ENCODE measurements at places on chromosomes 2 and 18.

DNA sequence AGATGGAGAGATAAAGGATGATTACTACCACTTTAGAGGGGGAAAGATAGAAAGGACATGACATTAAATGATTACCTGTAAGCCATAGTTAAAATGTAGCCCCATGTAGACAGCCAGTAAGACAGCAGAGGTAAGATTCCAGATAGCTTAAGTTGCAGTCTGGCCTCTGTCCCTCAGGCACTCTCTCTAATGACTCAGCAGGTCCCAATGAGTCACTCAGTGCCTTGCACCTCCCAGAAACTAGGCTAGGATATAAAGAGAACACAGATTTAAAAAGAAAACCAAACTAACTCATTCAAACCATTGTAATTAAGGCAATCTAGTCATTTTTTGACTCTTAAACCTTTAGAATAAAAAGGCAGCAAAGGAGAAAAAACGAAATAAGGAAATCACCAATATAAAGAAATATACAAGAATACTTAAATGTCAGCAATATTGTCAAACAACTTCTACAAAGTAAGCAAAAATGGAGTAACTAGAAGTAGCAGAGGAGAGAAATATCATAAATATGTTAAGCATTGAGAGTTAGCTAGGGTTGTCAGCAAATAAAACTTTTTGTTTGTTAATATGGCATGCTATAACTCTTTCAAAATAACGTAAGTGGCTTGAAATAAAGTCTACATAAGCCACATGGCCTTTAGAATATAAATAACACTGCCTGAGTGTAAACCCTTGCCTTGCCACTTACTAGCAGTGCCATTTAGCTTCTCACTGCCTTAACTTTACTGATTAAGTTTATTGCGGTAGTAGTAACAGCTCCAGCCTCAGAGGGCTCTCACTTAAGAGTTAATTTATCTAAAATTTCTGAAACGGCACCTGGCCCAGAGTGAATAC, 48.5 kb downstream of the SOCS6 start:
- DNase-seq, result peak; percentile 68

- peak; percentile 50 for DNase-seq
Observed at GRCh38 chr2:127771756-127772155, 39.2 kb downstream of the WDR33 start.

GRCh38 chr2:226526716-226527115, 272.9 kb downstream of the IRS1 start:
- DNase-seq, result no peak

GRCh38 chr2:15819562-15820256, 120.6 kb upstream of the MYCN start:
- DNase-seq, result no peak

DNA sequence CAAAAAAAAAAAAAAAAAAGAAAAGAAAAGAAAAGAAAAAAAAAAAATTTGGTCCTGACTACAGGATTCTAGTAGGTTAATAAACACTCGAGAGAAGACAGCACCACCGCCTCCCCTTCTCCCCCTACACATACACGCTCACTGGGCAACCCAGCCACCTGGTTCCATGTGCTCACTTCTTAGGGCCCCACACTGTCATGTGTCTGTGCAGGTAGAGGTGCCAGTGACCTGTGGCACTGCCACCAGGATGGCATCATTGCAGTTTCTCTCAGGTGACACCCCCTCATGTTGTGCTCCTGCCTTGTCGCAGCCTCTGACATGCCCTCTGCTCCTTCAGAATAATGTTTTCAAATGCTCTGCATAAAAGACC, 39.7 kb upstream of the LYPD6B start:
- no peak for DNase-seq

DNA sequence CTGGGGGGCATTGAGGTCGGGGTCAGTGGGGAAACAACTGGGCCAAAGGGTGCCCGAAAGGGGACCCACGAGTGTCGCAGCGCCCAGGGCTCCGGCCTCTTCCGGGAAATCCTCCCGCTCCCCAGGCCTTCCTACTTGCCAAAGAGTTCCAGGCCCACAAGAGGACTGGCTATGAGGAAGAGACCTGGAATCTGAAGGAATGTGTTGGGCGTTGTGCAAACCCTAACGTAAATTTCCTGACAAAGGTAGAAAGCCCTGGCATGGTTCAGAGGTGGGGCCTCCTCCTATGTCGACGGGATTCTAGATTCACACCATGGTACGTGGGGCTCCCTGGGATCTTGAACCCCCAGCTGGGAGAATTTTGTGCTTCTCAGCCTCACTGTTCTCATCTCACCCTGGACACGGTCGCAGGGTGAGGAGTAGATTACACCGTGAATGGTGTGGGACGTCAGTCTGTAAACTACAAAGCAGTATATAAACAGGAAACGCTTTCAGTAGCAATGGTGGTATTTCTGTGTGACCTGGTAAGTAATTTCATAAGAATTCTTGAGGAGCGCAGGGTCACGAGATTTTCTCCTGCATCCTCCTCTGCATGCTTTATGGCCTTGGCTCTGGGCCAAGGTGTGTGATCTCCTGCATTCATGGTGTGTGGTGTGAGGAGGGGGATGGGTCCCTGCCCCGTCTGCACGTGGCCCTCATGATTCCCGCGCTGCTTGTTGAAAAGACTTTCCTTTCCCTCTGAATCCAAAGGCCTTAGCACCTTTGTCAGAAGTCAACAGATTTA, 868 bp downstream of the HSBP1L1 start:
- peak; percentile 32 for DNase-seq

DNA sequence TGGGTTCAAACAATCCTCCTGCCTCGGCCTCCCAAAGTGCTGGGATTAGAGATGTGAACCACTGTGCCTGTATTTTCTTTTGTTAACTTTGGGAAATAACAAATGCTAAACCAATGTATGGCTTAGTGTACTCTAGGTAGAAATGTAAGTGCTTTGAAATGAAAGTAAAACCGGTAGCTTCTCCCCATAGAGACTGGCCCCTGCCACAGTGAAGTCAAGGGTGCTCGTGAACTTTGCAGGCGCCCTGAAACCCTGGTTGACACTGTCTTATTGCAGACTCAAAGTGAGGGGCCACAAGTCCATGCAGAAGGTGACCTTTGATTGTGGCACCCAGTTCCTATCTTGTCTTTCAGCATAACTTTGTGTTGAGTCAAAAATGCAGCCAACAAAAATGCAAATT, 24.2 kb upstream of the MTCL1 start:
- no peak for DNase-seq

GRCh38 chr2:8622199-8622911, 59.5 kb upstream of the ID2 start:
- no peak for DNase-seq

DNA sequence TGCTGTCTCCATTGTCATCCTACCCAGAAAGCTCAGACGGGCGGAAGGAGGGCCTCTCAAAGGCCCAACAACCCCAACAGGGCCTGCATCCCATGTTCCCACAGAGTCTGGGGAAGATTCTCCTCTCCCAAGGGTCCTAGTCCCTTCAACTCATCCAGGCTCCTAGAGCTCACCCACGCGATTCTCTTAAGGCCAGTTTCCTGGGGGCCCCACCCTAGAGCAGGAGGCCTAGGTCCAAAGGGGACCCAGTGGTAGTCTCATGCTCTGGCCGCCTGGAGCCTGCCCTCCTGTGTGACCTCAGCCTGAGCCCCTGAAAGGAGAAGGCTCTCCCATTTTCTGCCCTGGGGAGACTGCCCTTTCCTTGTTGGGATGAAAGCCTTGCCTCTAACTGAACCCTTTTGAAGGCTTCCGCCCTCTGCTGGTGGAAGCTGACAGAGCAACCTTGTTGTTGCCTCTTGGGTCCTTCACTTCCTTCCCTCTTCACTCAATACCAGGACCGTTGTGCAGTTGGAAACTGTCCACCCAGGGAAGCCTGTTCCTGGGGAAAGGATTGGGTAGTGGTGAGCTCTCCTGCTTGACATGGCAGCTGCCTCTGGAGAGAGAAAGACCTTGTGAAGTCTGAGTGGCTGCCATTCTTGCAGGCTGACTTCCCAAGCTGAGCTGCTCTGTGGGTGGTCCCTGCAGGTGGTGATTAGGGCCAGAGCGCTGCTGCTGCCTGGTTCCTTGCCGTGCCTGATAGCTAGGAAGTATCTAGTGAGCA, 86.0 kb upstream of the ALPP start:
- peak; percentile 28 for DNase-seq

GRCh38 chr2:153218851-153219250, 259.7 kb downstream of the RPRM start:
- no peak for DNase-seq

DNA sequence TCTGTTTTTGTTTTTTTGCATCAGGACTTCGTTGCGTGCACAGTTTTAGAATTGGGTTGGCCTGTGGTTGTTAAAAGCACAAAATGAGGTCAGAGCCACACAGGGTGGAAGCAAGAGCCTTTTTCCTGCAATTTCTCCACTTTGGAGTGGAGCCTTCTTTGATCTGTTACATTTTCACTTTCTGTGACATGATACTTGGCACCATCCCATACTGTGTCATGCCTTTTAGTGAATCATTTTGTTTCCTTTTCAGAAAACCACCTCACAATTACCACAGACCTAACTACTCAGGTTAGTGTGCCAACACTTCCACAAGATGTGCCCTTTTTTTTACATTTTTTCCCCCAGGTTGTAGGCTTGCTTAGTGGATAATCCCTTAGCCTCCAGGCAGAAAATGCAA, 32.5 kb downstream of the MERTK start:
- peak; percentile 88 for DNase-seq

DNA sequence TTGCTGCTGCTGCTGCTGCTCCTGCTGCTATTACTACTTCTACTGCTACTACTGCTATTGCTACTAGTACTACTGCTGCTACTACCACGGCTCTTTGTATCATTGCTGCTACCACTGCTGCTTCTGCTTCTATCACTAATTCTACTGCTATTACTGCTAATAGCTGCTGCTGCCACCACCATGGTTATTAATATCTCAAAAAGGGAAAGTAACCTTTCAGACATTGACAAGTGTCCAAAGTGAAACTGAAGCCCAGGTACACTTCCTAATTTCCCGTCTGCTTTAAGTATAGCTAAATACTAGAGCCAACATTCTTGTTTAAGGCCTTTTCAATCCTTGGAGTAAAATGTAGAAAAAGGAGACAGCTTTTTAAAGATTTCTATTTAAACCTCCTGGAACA, 45.4 kb upstream of the EHBP1 start:
- DNase-seq, result no peak

- DNase-seq, result no peak
Observed at GRCh38 chr18:5998166-5998881, 103.0 kb upstream of the TMEM200C start.

GRCh38 chr2:176102309-176102866, 2.8 kb downstream of the HOXD12 start:
- no peak for DNase-seq

DNA sequence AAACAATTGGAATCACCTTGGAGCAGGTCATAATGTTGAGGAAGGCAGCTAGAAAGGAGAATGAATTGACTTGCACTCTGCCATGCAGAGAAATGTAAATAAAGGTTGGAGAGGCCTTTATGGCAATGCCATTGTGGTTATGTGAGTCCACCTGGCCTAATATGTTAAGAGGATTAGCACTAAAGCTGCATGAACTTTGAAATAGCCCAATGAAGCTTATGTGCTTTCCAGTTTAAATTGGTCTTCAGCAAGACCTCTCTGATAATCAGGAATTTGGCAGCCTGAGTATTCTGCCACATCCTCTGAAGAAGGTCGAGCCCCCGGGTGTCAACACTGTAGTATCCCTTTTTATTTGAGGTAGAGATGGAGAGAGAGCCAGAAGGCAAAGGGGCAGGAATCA, 464.9 kb downstream of the CDH2 start:
- no peak for DNase-seq

GRCh38 chr2:236511266-236511665, 58.4 kb upstream of the ACKR3 start:
- no peak for DNase-seq

DNA sequence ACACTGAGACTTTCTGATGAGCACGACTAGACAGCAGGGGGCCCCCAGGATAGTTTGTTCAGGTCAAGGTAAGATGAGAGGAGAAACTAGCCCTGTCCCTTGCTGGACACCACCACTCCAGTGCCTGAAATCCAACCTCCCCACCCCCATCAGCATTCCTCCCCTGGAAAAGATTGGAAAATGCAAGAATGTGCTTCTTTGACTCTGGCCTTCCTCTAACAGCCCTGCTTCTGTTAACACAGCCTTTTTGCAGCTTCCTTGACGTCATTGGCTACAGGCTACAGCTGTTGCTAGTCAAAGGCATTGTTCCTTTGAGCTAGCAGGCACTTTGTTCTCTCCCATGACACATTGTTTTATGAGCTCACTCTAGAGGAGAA, 20.1 kb upstream of the LTBP1 start:
- no peak for DNase-seq

DNA sequence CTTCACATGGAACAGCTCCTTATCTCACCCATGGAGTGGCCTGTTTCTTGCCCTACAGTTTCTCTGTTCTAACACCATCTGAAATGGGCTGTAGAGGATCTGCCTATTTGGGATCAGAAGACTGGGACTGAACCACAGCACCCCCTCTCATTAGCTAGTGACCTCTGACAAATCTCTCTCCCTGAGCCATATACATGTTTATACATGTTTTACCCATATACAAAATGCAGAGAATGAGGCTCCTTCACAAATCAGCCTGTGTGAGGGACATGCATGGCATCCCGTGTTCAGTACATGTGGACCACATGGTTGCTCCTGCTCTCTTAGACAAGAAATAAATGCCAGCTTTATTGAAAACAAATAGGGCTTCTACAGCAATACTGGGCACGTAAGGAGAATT, 282.7 kb downstream of the ALK start:
- DNase-seq, result no peak

- DNase-seq, result no peak
Observed at GRCh38 chr18:67243799-67244587, 272.5 kb downstream of the DSEL start.

DNA sequence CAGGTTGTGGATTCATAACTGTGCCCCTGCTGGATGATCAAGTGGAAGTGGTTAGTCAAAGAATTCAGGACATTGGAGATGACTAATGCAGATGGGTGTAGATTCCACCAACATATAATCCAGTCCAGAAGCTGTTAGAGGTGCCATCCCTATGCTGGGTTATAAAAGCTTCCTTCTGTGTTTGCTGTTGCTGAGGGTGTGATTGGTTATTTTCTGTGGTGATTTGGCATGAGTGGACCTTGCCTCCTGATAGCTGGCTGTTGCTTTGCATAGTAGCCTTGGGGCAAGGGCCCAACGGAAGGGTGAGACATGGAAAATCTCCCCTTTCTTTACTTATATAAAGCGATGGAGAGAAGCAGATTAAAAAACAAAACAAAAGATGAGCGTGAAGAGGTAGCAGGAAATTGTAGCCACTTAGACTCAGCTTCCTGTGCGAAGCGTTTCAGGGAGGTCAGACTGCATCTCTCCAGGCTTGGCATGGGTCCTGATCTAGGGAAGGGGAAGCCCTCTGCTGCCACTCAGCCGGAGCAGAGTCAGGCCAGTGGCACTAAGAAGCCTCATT, 190.4 kb downstream of the FMNL2 start:
- no peak for DNase-seq

All from astrocyte of the cerebellum (primary cell).